ENCODE measurements at places on chromosomes 3 and 15.

- DNase-seq, result no peak
Observed at GRCh38 chr3:29583861-29584260, 303.0 kb downstream of the RBMS3 start.

GRCh38 chr3:4841776-4842440 is 137.3 kb upstream of the BHLHE40 start:
- no peak for DNase-seq

DNA sequence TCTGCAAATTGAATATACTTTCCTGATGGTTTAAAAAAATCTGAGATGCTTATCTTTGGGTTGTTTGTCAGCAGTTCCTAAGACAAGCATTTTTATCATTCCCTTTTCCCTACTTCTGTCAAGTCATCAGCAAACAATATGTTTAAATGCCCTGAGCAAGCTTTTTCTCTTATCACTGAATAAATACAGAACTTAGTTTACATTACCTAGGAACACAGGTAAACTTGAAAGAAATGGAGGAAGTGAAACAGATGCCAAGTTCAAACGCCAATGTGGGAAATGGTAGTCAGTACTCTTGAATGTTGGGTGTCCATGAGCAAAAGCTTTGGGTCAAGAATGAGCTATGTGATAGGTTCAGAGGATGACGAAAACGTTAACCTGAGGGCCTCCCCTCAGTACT is 17.2 kb upstream of the TCAIM start:
- no peak for DNase-seq

- no peak for DNase-seq
Observed at GRCh38 chr3:134326760-134327593, 47.3 kb downstream of the AMOTL2 start.

GRCh38 chr15:74621936-74622335 is 6.3 kb downstream of the CLK3 start:
- DNase-seq, result no peak

DNA sequence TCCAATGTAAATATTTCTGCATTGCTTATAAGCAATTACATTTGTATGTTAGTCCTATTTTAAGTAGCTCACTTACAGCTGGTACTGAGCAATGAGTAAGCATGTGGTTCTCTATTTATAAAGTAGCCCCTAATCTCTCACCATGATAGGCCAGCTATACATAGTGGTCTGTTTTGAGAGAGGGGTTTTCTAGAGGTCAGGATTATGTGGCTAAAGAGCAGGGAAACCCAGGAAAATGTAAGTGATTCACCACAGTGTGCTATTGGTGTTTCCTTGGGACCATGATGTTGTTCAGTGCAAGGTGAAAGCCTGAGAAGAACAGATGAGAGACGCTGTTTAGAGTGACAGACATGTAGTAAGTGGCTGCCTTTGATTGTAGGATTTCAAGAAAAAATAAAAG is 26.4 kb downstream of the RBMS3 start:
- no peak for DNase-seq

- DNase-seq, result no peak
Observed at GRCh38 chr15:68407886-68408881, 23.8 kb downstream of the ITGA11 start.

- DNase-seq, result peak; percentile 25
Observed at GRCh38 chr3:70090322-70090913, 90.9 kb downstream of the SAMMSON start.

- DNase-seq, result peak; percentile 22
Observed at GRCh38 chr3:131728898-131729642, 226.3 kb upstream of the MRPL3 start.

DNA sequence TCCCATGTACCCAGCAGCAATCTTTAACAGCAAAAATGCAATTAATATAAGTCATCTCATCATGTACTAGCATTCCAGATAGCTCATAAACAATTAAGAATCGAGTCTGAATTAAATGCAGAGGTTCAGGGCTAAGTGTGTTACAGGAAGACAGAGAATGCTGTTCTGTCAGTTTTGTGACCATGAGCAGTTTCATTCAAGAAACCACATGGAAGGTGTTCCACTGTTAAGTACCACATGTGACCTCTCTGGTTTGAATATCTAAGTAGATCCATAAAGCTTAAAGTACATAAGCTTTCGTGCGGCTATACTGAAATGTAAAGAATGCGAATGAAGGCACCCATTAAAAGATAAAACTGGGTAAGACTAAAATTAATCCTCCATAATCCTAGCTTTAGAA is 272.3 kb downstream of the IL5RA start:
- no peak for DNase-seq

DNA sequence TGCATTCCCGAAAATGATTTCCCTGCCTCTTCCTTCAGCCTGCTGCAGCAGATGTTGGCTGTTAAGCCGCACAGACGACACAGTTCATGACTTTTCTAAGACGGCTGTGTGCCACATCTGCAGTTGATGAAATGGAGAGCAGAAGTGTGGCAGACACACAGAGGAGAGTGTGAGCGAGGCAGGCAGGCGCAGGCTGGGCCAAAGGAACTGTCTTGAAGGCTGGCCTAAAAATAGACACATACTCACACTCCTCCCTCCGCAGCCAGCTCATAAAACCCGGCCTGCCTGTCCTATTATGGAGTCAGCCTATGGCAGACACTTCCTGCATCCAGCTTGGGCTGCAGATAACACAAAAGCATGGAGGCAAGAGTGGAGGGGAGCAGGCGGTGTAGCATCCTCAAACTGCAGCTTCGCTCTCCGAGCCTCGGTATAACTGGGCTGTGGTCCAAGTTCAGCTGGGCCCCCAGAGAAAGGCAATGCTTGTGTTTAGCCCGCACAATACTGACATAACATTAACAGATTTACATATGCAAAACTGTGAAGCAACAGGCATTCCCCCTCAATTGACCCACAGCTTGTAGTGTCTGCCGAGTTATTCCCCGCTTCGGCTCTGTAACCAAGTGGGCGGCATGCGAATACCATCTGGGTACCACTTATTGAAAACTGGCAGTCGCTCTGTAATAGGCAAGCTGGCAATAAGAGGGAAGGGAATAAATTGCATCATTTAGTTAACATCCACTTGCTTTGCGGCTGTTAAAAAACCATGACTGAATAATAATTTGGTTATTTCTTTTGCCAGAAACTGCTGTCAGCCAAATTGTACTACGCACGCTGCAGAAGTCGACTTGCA is 40.8 kb downstream of the FOXP1 start:
- DNase-seq, result peak; percentile 22

DNA sequence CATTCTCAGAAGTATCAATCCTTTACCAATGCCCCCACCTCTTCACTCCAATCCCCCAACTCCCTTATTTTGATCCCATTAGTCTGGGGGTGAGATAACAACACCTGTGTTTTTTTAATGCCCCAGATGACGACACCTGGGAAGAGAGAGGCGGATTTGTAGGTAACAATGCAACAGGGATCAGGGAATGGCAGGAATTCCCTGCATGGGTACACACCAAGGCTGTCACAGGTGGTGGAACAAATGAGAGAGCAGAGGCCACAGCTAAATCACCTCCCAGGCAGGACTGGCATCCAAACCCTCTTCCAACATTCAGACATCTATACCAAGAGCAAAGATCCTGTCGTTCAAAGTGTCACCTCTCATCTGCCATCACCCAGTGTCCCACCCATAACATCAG is 319.2 kb upstream of the TRIM42 start:
- no peak for DNase-seq

GRCh38 chr3:169387751-169388696 is 275.5 kb downstream of the MECOM start:
- DNase-seq, result no peak

DNA sequence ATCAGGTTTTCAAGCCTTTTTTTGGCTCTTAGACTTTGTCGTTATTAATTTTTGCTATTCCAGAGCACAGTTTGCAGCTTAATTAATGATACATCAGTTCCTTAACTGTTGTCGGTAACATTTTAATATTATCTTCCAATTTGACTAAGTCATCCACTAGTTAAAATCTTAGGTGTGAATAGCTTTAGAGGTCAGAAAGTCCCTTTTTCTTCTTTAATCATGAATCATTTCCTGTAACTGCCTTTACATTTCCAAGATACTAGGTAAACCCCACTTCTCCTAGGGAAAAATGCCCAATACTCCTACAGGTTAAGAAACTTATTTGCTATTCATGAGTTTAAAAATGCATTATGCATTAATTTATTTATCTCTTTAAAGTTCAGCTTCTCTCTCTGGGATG is 260.9 kb upstream of the CFAP20DC start:
- DNase-seq, result no peak

All from NCI-H2081 (cell line).